Neuronal stem cell (in vitro differentiated cells): ENCODE measurements at places on chromosomes 7 and 10.

DNA sequence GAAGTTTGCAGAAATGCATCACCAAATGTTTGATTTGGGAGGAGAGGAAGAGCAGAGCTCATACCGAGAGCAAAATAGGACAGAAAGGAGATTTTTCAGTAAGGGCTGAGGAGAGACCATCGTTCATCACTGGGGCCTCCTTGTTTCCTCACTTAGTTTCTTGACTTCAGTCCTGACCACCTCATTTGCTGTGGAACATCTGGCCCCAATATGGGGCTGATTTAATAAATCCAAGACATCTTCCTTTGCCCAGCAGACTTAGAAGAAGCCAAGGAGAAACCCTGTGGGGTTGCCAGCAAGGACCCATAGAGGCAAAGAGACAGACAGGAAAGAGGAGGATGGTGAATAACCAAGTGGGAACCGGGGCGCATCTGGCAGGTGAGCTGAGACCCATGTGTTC, 60.4 kb downstream of the CHST3 start:
- DNase-seq = no peak

DNA sequence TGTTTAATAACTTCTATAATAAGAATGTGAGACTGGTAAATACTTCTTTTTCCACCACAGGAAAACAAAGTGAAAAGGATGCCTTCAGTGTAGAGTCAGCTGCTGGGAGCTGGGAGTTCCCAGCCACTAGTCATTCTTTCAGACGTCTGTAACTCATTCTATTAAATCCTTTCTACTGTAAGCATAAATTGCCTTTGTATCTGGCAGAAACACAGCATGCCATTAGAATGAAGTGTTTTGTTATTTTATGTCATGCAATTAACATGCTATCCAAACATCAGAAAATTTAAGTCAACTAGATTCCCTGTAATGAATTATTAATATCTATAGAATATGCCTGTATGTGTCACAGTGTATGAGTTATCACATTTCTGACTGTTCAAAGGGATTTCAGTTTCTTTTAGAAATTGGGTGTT, 14.3 kb downstream of the BPGM start:
- no peak for DNase-seq

DNA sequence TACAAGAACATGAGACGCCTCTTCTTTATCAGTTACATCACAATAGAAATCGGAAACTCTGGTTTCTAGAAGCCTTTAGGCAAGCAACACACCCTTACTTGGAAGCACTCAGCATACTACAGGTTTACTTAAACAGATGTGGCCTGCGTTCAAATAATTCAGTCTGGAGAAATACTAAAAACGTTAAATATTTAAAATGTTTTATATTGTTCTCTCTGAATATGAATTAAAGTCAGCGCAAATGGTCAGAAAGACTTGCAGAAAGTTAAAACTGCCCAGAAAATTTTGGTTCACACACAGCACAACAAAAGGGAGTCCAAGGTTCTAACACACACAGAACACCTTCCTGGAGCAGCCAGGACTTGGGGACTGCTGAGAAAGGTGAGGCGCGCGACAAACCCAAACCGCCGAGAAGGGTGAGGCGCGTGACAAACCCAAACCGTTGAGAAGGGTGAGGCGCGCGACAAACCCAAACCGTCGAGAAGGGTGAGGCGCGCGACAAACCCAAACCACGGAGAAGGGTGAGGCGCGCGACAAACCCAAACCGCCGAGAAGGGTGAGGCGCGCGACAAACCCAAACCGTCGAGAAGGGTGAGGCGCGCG, 25.8 kb downstream of the ESYT2 start:
- no peak for DNase-seq

DNA sequence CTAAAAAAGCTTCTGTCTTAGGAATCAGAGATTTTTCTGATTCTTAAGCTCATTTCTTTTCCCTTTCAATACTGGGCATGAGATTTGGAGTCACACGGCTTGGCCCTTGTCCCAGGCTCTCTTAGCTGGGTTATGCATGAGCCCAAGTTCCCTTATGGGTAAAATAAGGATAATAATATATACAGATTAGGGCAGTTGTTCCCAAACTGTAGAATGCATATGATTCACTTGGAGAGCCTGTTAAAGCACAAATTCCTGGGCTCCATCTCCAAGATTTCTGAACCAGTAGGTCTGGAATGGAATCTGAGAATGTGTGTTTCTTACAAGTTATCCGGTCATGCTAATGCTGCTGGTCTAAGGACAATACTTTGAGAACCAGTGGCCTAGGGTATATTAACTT, 154.0 kb downstream of the REEP3 start:
- no peak for DNase-seq

DNA sequence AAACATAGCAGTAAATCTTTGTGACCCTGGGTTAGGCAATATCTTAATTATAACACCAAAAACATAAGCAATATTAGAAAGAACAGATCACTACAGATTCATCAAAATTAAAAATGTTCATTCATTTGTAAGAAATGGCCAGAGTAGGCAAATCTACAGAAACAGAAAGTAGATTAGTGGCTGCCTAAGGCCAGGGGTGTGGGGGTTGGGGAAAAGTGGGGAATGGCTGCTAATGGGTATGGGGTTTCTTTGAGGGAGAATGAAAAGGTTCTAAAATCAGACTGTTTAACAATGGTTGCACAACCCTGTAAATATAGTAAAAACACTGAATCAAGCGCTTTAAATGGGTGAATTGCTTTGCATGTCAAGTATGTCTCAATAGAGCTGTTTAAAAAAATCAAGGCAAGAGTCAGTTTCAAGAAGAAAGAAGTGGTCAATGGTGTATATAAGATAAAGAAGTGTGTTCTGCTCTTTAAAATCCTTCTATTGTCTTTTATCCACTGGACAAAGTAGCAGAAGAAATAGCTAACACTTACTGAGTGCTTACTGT, 42.6 kb downstream of the CDK6 start:
- DNase-seq = no peak

GRCh38 chr10:97063271-97063982, 122.3 kb downstream of the SLIT1 start:
- no peak for DNase-seq

DNA sequence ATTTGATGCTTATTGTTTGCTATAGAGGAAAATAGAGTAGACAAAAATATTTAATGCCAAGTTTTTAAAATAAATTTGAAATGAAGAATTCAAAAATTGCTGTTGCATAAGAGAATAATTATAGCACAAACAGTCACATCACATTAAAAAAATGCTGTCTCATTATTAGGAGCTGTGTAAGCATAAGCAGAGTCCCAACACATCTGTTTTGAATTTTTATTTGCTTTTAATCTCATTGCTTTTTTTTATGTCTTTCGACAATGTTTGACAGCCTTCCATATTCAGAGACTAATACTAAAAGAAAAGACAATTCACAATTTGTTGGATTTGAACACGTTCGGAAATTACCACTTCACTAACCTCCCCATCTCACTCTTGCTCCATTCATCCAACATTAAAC, 143.5 kb downstream of the TFPI2 start:
- no peak for DNase-seq

DNA sequence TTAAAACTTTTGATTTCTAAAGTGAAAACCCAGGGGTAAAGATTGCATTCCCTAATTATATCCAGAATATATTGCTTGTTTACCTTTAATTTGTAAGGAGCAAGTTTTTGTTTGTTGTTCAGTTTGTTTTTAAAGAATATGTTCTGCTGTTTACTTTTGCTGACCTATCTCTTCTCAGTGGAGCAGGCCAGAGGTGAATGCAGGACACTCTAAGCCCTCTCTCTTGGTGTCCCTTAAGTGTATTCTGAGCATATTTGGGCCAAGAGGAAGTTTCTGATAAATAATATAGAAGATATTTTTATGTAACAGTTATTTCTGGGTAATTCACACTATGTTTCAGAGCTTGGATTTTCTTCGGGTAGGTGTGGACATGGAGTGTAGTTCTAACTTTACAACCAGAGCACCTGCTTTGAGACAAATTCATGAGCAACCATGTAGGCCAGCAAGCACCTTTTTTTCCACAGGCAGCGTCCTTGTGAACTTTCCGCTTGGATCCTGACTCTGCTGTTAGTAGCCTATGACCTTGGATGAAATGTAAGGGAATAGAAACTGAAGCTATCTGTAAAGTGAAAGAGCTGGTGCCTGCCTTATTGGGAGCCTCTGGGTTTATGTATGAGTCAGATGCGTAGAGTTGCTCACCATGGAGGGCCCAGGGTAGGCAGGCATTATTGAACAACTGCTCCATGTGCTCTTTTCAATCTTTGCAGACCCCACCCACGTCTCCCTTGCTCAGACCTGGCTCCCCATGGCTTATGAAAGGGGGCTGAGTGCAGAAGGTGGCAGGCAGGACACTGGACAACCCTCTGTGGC, 16.1 kb downstream of the OGDH start:
- no peak for DNase-seq

- DNase-seq = no peak
Observed at GRCh38 chr7:1936531-1937251, 266.6 kb downstream of the ELFN1 start.

DNA sequence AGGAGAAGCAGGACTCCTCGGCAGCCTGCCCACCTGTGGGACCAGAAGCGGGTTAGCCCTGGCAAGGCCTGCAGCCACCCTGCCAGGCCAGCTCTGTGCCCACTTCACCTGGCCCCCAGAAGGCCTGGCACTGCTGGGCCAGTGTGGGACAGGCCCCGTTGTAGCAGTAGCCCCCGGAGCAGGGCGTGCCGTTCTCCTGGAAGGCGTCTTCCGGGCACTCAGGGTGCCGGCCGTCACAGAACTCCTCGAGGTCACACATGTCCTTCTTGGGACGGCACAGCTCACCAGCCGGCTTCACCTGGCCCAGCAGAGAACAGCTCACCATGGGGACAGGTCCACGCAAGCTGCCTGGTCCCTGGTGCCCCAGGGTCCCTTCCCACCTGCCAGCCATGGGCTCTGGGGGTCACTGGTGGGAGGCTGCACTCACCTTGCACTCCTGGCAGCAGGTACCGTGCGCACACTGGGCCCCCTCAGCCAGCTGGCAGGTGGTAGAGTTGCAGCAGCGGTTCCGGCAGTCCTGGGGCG, 5.8 kb downstream of the ADAM8 start:
- DNase-seq = no peak

DNA sequence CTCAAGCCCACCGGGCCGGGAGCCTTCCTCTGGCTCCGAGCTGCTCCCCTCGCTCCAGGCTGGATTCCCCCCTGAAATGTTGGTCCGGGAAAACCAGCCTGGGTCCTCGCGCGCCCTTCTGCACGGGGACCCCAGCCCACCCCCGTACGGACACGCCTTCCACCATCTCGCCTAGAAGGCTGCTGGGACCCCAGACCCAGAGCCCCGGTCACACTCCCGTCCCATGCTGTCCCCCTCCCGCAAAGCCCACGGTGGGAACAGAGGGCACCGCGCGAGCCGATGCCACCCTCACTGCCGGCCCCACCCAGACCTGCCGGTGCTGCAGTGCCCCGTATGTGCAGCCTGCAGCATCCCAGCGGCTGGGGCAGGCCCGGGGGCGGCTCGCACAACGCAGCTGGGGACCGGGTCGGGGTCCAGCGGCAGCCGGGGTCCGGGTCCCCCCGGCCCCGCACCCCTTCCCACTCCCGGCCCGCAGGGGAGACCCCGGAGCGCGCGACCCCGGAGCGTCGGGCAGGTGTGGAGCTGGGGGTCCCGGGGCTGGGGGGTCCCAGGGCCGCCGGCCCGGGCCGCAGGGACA, 871 bp downstream of the SPOCK2 start:
- DNase-seq = no peak

GRCh38 chr7:45048748-45049147, 40.0 kb downstream of the NACAD start:
- no peak for DNase-seq

GRCh38 chr10:125392154-125392553, 231.8 kb upstream of the CTBP2 start:
- no peak for DNase-seq

- DNase-seq = peak; percentile 83
Observed at GRCh38 chr10:101067356-101068083, 5.7 kb downstream of the KAZALD1 start.
